Peyer's patch (tissue), 4 donors: ENCODE measurements at places on chromosomes 3 and 15.

DNA sequence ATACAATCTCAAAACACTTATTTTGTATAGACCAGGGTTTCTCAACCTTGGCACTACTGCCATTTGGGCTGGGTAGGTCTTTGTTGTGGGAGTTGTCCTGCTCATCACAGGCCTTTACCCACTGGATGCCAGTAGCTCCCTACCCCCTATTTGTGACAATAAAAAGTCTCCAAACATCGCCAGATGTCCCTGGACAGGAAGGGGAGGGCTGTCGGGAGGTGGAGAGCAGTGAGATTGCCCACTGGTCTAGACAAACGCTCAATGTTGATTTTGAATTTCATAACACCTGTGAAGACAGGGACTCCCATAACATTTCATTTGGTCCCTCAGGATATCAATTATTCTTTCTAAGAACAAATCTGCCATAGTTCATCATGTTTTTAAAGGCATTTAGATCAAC, 151.7 kb upstream of the PTPRG start:
- no peak for DNase-seq

DNA sequence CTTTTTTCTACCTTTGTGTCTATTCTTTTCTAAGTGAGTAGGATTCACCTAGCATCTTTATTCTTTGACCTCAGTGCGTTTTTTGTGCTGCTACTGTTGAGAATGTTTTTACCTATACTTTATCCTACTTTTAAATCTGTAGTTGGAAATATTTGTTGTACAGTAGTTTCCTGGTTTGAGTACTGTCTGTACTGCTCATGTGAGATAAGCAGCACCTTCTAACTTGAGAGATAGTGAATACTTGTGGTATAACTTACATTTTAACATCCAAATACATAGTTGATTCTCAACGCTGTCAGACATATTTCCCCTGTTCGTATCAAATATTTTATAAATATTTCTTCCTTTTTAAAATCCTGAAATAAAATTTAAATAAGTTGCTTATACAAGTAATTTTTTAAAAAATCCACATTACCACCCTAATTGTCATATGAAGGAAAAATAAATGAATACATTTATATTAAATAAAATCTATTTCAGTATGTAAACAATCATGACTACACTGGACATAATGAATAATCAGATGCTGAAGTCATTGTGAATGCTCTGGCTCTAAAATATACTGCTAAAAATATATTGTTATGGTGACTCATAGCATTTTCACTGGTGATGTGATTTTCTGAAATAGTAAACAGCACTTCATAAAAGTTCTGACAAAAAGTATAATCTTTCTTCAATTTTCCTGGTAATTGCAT, 17.4 kb downstream of the ATP11B start:
- no peak for DNase-seq

- no peak for DNase-seq
Measured at GRCh38 chr3:66361356-66361755, 139.5 kb downstream of the LRIG1 start.

DNA sequence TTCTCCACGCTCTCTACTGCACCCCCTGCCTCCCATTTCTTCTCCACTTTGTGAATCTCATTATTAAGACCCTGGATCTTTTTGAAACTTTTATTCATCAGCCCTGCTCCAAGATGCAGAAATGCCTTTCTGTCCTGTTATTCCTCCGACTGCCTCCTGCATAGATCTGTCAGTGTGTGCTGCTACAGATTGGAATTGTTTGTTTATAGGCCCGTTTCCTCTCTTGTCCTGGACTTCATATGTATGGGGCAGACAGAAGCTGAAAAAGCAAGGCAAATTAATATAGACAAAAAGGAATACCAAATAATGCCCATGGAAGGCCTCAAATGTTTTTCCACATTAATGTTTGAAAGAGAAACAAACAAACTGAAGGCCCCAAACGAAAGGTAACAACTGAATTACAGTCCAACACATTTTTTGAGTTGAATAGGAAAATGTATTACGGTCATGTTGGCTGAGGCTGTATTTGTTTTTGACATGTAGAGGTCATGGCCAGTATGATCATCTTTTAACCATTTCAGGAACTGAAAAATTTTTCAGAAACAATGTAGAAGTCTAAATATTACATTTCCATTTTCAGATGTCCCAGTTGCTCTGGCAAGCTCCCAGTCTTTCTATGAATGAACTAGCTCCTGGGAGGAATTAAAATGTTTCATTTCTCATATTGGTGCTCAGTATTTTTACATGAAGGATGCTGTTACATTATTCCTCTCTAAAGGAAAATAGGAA, 8.8 kb downstream of the CHST2 start:
- no peak for DNase-seq

- DNase-seq, result no peak
Measured at GRCh38 chr3:174439331-174440252, 419.5 kb upstream of the NAALADL2 start.

DNA sequence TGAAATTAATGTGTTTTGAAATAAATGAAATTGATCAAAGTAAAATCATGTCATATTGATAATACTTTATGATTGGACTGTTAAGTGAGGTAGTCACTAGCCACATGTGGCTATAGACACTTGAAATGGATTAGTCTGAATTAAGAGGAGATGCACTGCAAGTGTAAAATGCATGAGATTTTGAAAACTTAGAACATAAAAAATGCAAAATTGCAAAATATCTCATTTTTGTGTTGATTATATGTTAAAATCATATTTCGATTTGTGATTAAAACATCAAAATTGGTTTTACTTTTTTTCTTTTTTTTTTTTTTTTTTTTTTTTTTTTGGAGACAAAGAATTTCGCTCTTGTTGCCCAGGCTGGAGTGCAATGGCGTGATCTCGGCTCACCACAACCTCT, 23.2 kb downstream of the CAPN7 start:
- no peak for DNase-seq

- no peak for DNase-seq
Measured at GRCh38 chr15:81751816-81752545, 293.8 kb downstream of the MEX3B start.

GRCh38 chr3:116135457-116136085, 309.7 kb downstream of the LSAMP start:
- DNase-seq, result no peak

DNA sequence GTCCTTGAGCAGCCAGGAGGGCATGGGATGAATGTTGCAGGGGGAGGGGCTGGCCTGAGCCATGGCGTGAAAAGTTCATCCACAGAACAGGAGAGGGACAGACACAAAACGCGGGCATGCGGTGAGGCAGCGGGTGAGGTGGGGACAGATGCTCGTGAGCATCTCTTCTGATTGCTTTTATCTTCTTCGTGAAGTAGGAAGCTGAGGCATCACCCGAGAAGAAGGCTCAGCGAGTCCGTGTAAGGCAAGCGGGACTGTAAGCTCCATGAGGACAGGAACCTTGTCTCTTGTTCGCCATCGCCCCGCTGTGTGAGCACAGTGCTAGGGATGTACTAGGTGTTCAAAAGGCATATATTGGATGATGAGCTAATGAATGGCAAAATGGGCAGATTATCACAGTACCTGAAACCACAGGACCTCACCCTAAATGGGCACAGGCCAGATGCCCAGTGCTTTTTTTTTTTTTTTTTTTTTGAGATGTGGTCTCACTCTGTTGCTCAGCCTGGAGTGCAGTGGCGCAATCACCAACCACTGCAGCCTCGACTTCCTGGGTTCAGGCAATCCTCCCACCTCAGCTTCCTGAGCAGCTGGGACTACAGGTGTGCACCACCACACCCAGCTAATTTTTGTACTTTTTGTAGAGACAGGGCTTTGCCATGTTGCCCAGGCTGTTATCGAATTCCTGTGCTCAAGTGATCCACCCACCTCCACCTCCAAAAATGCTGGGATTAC, 46.8 kb downstream of the CPN2 start:
- no peak for DNase-seq

GRCh38 chr15:23877502-23878412, 190.7 kb upstream of the NDN start:
- peak; percentile 53 for DNase-seq

- DNase-seq, result no peak
Measured at GRCh38 chr3:101072300-101072699, 79.1 kb upstream of the ABI3BP start.

DNA sequence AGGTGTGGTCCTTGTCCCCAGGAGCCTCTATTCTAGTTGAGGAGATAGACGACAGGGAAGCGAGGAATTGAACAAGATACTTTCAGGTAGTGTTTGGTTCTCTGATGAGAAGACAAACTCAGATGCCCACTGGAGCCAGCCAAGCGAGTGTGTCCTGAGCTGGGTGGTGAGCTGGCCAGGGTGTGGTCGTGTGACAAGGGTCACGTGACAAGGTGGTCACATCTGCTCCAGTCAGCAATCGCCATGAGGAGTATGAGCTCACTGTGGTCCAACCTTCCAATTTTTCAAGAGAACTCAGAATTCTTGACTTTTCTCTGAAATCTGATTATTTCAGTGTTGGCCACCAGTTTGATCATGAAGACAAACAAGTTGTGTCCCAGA, 39.5 kb downstream of the SLC6A6 start:
- DNase-seq, result no peak

DNA sequence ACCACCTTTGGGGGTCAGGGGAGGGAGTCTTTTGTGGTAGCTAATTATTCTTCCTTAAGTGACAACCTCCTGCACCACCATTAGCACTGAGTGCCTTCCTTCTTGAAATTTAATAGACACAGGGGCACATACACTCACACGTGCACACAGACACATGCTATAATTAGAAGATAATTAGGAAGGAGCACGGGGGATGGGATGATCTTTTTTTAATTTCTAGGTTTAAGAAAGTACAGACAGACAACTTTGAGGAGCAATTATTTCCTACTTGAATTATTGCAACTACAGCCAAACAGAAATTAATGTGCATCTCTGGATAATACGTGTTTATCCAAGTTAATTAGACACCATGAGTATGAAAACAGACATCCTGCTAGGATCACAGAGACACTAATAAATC, 44.8 kb upstream of the GUCA1C start:
- no peak for DNase-seq

DNA sequence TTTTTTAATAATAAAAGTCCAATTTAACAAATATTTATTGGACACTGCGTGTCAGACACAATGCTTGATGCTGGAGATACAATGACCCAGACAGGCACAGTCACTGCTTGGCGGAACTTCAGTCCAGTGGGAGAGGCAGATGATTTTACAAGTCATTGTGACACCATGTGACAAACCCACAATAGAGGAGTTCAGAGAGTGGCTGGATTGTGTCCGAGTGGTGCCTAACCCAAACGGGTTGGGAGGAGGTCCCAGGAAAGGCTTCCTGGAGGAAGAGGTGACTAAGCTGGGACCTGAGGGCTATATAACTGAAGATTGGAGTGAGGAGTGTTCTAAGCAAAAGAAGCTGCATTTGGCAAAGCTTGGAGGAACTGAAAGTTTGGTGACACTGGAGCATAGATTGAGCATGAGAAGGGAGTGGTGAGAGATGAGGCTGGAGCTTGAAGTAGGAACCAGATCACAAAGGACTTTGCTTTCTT, 41.4 kb downstream of the CRTC3 start:
- no peak for DNase-seq

- DNase-seq, result peak; percentile 74
Measured at GRCh38 chr3:42025370-42026138, 63.7 kb upstream of the ULK4 start.

GRCh38 chr15:36766449-36766848, 187.0 kb downstream of the CDIN1 start:
- no peak for DNase-seq

DNA sequence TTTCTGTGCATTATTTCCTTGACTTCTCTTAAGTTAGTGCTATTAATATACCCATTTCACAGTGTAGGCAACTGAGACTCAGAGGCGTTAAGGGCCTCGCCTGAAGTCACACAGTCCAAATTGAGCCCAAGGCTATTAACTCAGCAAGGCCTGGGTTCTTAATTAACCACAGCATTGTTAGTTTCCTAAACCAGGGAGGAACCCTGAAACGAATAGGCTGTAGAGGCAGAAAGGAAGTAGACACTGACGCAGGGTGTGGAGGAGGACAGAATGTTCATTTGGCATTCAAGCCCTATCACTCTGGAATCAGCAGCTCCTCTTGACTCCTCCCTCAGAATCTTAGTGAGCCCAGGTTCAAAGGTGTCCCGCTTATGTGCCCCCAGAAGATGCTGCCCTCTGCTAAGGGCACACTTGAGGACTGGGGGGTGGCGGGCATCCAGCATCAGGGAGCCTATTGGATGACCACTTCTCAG, 13.9 kb downstream of the ARHGEF3 start:
- no peak for DNase-seq

DNA sequence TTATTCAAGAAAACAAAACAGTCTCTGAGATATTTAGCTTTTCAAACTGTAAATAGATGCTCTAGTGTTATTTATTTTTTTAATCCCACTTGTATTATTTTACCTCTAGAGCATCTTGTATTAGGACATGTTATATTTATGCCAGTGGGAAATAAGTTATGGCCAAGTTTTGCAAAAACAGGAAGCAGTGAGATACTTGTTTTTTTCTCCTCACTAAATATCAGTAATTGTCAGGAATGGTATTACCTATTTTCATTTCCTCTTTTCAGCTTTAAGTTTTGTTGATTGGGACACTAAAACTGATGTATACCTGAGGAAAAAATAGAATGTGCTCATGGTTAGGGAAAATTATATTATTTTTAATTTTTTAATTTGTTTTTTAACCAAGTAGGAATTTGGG, 8.6 kb upstream of the IL20RB start:
- DNase-seq, result no peak

DNA sequence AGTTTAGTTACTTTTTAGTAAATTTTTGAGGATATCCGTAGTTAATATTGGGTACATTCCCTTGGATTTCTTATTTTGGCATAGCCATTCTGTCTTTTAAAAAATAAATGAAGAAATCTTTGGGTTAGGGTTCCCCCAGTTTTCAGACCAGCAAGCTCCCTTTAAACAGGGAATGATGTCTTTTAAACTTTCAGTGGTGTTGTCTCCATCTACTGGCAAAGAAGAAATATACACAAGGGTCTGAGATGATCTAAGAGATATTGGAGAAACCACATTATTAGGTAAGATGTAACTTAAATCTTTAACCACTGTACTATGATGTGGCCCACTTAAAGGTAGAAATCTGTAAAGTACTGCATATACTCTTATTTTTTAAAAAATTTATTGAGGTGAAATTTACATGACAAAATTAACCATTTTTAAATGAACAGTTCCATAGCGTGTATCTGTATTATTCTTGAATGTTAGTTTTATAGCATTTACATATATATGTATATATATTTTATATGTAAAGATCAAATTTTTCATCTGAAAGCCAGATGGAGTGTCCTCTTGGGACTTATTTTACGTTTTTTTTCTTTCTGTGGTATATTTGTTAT, 35.1 kb upstream of the EIF3J start:
- no peak for DNase-seq
